NCI-H187 treated with DMSO at 0.1 percent for 48 hours (cell line): ENCODE measurements at places on chromosomes 11 and 22.

GRCh38 chr11:61627850-61628661 is 47.2 kb upstream of the SYT7 start:
- no peak for DNase-seq

GRCh38 chr11:10371926-10372641 is 67.2 kb downstream of the ADM start:
- DNase-seq: no peak

- DNase-seq: no peak
Measured at GRCh38 chr11:133163463-133164419, 368.6 kb downstream of the OPCML start.

DNA sequence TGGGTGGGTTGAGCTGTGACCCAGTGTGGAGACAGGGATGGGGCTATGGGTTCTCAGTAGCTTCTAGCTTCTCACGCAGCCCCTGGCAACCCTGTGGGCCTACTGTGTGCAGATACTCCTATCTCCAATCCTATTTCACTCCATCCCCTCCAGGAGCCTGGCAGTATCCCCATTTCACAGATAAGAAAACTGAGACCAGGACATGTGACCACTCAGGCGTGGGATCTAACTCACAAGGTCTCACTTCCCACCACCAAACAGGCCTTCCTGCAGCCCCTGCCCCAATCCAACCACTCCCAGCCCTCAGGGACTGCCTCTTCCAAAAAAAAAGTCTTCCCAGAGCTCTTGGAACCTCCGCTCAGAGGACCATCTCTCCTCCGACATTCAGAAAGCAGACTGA is 15.6 kb downstream of the ELFN2 start:
- no peak for DNase-seq

DNA sequence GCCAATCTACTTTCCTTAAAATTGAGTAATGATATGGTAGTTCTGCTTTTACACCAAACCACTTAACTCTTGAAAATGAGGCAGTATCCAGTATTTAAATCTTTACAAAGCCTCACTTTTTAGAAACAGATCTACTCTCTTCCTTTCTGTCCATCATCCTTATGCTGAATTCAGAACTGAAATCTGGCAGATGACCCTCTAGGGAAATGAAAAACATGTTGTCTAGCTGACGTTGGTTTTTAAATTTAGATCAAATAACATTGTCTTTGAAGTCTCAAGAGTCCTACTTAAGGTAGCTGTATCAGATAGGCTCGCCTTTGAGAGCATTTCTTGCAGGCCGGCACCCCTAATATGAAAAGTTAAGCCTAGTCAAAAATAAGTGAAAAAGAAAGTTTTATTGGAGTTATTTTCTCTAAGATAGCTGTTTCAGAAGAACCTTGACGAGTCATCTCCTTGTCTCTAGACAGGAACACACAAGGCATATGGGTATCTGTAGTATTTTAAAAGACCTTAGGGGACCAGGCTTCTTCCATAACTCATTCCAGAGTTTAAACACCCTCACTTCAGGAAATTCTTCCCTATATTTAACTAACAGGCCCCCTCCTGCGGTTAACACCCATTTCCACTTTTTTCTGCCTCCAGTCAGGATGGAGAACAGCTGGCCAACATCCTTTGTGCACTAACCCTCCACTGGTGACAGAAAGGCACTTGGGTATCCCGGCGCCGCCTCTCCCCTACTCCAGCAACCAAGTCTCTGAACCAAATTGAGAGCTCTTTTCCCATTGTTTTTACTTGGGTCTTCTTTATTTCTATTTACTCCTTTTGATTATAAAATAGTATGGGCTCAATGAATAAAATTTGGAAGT is 81.2 kb downstream of the WNT11 start:
- no peak for DNase-seq

- no peak for DNase-seq
Measured at GRCh38 chr11:66860449-66860831, 3.6 kb downstream of the LRFN4 start.

GRCh38 chr11:120211522-120212258 is 858 bp downstream of the OAF start:
- DNase-seq: no peak

GRCh38 chr11:129368889-129369672 is 6.6 kb upstream of the BARX2 start:
- DNase-seq: no peak

GRCh38 chr11:86459682-86460460 is 85.2 kb downstream of the CCDC81 start:
- no peak for DNase-seq

DNA sequence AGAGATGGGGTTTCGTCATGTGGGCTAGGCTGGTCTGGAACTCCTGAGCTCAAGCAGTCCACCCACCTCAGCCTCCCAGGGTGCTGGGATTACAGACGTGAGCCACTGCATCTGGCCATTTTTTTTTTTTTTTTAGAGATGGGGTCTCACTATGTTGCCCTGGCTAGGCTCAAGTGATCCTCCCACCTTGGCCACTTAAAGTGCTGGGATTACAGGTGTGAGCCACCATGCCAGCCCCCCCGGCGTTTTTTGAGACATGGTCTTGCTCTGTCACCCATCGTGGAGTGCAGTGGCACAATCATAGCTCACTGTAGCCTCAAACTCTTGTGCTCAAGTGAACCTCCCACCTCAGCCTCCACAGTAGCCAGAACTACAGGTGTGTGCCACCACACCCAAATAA is 16.5 kb downstream of the RHBDD3 start:
- no peak for DNase-seq

- no peak for DNase-seq
Measured at GRCh38 chr11:100789500-100789899, 102.4 kb downstream of the ARHGAP42 start.

- DNase-seq: no peak
Measured at GRCh38 chr11:117547195-117547850, 219.7 kb downstream of the CEP164 start.

DNA sequence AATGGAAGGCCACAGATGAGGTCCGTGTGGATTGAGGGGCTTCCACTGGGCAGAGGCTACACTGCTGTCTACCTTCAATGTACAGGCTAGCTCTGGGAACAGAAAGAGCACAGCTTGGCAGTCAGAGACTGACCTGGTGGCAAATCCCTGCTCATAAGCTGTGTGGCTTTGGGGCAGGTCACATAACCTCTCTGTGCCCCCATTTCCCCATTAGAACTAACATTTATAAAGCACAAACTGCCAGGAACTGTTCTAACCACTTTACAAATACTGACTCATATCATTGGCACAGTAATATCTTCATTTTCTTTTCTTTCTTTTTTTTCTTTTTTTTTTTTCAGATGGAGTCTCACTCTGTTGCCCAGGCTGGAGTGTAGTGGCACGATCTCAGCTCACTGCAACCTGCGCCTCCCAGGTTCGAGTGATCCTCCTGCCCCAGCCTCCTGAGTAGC is 3.1 kb downstream of the FOSL1 start:
- DNase-seq: no peak

DNA sequence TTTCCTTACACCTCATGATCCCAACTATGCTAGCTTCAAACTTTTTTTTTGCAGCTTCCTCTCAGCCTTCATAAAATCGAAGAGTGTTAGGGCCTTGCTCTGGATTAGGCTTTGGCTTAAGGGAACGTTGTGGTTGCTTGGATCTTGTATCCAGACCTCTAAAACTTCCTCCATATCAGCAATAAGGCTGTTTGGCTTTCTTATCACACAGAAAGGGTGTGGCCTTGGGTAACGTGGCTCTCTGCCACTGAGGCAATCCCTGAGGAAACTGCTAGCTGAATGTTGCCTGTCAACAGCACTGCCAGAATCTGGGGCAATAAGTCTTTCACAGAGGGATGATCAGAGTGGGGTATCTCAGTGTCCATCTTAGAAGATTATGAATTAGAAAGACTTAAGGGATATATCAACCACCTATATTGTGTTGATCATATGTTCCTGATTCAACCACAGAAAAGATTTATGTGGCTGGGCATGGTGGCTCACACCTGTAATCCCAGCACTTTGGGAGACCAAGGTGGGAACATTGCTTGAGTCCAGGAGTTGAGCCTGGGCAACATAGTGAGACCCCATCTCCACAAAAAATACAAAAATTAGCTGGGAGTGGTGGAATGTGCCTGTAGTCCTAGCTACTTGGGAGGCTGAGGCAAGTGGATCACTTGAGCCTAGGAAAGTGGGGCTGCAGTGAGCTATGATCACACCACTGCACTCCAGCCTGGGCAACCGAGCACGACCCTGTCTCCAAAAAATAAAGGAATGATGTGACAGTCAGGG is 12.5 kb upstream of the CUL5 start:
- DNase-seq: no peak

GRCh38 chr11:65390996-65391395 is 4.6 kb downstream of the FRMD8 start:
- no peak for DNase-seq

- no peak for DNase-seq
Measured at GRCh38 chr11:71496421-71496820, 30.6 kb upstream of the KRTAP5-7 start.

DNA sequence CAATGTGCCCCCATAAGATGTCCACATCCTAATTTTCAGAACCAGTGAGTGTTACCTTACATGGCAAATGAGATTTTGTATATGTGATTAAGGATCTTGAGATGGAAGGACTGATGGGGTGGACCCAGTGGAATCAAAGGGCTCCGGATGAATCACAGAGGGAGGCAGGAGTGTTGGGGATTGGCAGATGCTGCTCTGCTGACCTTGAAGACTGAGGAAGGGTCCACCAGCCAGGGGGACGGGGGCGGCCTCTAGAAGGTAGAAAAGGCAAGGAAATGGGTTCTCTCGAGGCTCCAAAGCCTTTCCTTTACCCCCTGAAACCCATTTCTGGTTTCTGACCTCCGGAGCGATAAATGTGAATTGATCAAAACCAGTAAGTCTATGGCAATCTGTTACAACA is 18.8 kb downstream of the TMEM218 start:
- no peak for DNase-seq

DNA sequence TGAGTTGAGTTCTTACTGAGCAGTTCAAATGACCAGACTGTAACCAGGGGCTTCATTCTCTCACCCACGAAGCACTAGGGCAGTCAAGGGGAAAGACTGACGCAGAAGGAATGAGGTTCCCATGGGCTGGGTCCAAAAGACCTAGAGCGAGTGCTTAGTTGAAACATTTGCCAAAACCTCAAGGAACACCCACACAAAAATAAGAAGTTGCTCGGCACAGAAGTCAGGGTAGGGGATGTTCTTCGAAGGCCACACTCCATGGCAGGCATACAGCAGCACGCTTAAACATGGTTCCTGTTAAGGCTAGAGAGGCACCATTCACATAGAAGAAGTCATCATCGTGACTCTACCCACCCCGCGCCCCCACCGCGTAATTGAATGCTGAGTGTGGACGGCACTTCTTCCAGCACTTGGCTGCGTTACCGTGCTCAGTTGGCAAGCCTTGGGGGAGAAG is 52.9 kb downstream of the TIMP3 start:
- no peak for DNase-seq
